T-helper 2 cell treated with Interferon-gamma antibody and Interleukin-4, amounts not matched to agents 5 μg/mL and 100 μg/mL, for 36 hours (primary cell): ENCODE measurements at places on chromosomes 3 and 15.

DNA sequence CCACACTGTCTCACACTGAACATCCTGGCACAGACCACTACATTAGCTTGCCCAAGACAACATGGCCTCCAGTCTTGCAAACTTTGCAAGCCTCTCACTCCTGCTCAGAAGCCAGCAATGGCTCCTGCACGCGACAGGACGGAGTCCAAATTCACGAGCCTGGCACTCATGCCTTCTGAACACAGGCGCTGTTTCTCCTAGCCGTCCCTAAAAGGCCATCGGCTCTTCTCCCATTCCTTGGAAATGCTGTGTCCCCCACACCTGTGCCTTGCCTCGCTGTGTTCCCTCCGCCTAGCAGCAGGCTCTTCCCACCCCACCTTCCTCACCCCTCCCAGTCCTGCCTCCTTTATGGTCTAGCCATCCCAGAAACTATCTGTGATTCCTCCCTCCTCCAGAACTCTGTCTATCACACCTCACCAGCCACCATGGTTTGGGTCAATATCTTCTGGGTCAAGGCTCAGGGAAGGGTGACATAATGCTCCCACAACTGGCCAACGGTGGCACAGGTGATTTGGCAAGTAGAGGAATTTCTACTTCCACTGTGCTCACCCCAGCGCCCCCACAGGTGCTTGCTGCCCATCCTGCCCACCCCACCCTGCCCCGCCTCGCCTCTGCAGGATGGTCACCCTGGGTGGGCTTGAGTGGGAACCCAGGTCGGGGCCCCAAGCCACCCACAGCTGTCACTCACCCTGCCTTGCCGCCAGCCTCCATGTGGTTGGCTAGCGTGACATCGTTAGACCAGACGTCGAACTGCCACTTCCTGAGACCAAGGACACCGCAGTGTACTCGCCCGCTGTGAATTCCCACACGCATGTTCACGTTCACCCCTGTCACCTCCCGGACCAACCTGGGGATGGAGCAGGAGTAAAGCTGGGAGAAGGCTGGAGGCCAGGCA lies 120.7 kb downstream of the ADCY5 start:
- no peaks in the 10 kb centered on the region for H3K36me3 ChIP-seq
- no peak overlapping the region for H3K4me3 ChIP-seq
- H3K4me1 ChIP-seq, result no peaks in the 10 kb centered on the region
- DNase-seq, result no peak
- H3K27ac ChIP-seq, result no peak overlapping the region

GRCh38 chr15:61700803-61701202 lies 359.4 kb downstream of the VPS13C start:
- H3K27me3 ChIP-seq, result peaks cover 9% of the 10 kb centered on the region
- H3K36me3 ChIP-seq, result no peaks in the 10 kb centered on the region
- no peak for DNase-seq
- H3K27ac ChIP-seq, result no peak overlapping the region
- H3K4me3 ChIP-seq, result no peak overlapping the region

DNA sequence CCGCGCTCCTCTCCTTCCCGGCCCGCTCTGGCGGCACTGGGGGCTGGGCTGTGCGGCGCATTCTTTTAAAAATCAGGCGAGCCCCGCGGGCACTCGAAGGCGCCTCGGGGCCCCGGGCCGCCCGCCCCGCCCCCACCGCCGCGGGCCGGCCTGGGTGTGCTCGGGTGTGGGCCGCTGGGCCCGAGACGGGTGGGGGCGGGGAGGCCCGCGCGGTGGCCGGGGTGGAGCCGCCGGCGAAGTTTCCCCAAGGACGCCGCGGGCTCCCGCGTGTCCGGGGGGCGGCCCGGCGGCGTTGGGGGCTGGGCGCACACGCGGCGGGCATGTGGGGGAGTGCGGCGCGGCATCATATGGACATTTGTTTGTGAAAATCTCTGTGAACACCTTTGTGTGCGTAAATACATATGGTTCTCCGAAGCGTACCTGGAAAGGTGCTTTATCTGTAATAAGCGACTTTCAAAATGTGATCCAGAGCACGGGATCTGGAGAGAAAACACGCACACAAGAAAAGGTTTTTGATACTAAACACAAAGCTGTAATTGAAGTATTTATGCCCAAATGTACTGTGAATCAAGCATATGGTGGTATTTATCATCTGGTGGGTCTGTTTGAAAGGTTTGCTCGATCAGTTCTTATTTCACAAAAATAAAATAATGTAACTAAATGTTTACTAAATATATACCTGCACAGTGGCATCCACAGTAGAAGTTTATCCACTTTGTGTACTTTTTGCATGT lies 612 bp upstream of the TBL1XR1 start:
- peaks cover 51% of the 10 kb centered on the region for H3K4me1 ChIP-seq
- H3K4me3 ChIP-seq, result peak overlapping the region; percentile 75
- DNase-seq, result no peak
- H3K36me3 ChIP-seq, result peaks cover 27% of the 10 kb centered on the region
- no peaks in the 10 kb centered on the region for H3K27me3 ChIP-seq

DNA sequence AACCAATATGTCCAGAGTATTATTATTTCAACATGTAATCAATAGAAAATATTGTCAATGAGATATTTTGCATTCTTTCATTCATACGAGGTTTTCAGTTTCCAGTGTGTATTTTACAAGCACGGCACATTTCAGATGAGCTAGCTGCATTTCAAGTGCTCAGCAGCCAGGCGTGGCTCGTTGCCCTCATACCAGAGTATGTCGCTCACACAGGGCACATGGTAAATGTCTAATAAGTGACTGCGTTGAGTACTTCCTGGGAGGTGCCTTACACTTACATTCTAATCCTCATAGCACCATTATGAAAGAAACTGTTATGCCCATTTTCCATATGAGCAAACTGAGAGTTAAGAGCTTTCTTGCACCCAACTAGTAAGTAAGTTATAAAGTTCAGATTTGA lies 47.4 kb downstream of the TMEM266 start:
- no peaks in the 10 kb centered on the region for H3K27me3 ChIP-seq
- no peak for DNase-seq
- H3K4me1 ChIP-seq, result no peaks in the 10 kb centered on the region
- no peak overlapping the region for H3K27ac ChIP-seq
- H3K4me3 ChIP-seq, result no peak overlapping the region
- H3K36me3 ChIP-seq, result no peaks in the 10 kb centered on the region

DNA sequence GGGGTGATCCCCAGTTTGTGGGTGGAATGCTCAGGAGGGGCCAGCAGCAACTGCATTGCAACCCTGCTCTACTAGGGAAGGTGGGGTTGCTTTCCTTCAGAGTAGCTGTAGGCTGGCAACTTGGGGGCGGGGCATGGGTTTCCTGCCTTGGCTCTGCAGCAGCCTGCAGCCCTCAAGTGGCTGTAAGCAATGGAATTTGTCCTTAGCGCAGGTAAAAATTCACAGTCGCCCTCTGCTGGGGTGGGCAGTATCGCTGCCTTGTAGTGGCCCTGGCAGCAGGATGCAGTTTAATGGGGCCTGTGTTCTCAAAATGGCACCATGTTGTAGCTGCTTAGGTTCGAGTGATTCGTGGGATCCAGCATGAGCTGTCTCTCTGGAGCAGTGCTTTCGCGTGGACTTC lies 29.8 kb downstream of the STT3B start:
- DNase-seq, result no peak
- H3K27me3 ChIP-seq, result no peaks in the 10 kb centered on the region
- no peak overlapping the region for H3K4me3 ChIP-seq
- H3K36me3 ChIP-seq, result peaks cover 36% of the 10 kb centered on the region

DNA sequence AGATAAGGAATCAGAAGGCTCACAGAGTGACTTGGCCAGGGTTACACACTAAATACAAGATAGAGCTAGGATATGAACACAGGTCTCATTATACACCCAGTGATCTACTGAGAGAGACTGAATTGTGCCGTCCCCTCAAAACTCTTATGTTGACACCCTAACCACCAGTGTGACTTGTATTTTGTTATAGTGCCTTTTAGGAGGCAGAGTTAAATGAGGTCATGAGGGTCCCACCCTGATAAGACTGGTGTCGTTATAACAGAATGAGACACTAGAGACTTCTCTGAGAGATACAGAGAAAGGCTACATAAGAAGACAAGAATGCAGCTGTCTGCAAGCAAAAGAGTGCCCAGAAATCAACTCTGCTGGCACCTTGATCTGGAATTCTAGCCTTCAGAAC lies 12.6 kb downstream of the KPNA1 start:
- H3K4me1 ChIP-seq, result peaks cover 31% of the 10 kb centered on the region
- peaks cover 12% of the 10 kb centered on the region for H3K36me3 ChIP-seq
- H3K27me3 ChIP-seq, result no peaks in the 10 kb centered on the region
- no peak for DNase-seq

- H3K27ac ChIP-seq, result no peak overlapping the region
- H3K36me3 ChIP-seq, result no peaks in the 10 kb centered on the region
- DNase-seq, result no peak
- H3K4me3 ChIP-seq, result no peak overlapping the region
These were observed 139.1 kb downstream of the GBE1 start for GRCh38 chr3:81622395-81622794.

DNA sequence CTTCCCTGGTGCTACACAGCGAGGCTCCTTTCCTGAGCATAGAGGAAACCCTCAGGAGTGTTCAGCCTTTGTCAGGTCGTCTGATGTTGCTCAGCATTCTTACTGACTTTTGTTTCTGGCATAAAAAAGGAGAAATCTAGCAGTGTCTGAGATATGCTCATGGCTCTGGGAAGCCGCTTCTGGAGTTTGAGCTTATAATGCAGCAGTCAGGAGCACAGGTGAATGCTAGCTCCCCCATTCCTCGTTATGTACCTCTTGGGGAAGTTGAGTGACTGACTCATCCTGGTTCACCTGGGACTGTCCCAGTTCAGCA lies 49.2 kb upstream of the MYZAP start:
- H3K27ac ChIP-seq, result no peak overlapping the region
- no peak for DNase-seq
- peaks cover 3% of the 10 kb centered on the region for H3K27me3 ChIP-seq

DNA sequence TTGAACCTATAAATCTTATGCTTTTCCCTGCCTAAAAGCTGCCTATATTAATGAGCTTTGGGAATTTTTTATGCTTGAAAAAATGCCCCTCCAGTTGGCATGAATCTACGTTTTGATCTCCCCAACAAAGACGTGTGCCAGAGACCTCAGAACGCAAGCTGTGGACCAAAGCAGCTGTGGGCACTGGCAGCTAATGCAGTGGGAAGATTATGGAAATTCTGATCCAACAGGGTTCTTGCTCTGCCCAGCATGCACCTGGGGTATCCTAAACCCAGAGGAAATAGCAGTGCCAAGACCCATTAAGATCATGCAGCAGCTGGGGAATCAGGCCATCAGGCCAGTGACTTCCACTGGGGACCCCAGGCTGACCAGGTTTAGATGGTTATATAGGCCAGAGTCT lies 423.0 kb downstream of the ZBBX start:
- H3K27me3 ChIP-seq, result no peaks in the 10 kb centered on the region
- H3K36me3 ChIP-seq, result no peaks in the 10 kb centered on the region
- DNase-seq, result no peak
- no peak overlapping the region for H3K4me3 ChIP-seq
- no peak overlapping the region for H3K27ac ChIP-seq
- H3K4me1 ChIP-seq, result no peaks in the 10 kb centered on the region

DNA sequence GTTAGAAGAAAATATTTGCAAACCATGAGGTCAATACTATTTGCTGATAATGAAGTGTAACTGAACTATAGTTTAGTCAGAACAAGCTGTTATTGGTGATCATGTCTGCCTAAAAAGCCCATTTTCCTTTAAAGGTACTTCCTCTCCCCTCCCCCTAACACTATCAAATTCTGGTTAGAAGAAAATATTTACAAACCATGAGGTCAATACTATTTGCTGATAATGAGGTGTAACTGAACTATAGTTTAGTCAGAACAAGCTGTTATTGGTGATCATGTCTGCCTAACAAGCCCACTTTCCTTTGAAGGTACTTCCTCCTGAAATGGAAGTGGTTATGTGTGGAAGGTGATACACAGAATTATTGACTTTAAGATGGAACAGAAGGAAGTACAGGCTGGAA lies 46.9 kb downstream of the PROS1 start:
- H3K36me3 ChIP-seq, result no peaks in the 10 kb centered on the region
- no peak overlapping the region for H3K27ac ChIP-seq
- H3K4me1 ChIP-seq, result no peaks in the 10 kb centered on the region
- H3K4me3 ChIP-seq, result no peak overlapping the region
- no peak for DNase-seq

DNA sequence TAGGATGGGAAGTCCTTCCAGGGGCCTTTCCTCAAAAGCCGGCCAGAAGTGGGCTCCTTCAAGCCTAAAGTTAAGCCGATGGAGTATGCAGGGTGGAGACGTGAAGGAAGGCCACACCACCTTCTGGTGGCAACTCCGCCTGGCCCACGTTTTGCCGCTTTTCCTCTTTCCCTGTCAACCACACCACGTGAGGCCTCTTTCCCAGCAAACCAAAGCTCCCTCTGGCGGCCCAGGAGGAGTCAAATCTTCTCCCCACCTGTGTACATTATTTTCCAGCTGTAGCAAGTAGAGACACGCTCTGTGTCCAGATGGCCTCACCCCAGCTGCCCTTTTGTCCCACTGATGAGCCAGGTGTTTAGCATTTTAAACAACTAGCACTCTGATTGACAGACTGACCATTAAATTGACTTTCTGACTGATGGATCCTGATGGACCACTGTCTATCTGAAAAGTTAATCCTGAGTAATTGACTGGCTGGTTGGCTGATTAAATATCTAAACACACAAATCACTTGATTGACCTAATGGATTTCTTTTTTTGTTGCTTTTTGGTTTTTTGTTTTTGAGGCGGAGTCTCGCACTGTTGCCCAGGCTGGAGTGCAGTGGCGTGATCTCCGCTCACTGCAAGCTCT lies 59.6 kb upstream of the ZBTB38 start:
- peaks cover 2% of the 10 kb centered on the region for H3K36me3 ChIP-seq
- H3K4me3 ChIP-seq, result peak overlapping the region; percentile 30
- H3K27ac ChIP-seq, result no peak overlapping the region
- H3K4me1 ChIP-seq, result peaks cover 51% of the 10 kb centered on the region

DNA sequence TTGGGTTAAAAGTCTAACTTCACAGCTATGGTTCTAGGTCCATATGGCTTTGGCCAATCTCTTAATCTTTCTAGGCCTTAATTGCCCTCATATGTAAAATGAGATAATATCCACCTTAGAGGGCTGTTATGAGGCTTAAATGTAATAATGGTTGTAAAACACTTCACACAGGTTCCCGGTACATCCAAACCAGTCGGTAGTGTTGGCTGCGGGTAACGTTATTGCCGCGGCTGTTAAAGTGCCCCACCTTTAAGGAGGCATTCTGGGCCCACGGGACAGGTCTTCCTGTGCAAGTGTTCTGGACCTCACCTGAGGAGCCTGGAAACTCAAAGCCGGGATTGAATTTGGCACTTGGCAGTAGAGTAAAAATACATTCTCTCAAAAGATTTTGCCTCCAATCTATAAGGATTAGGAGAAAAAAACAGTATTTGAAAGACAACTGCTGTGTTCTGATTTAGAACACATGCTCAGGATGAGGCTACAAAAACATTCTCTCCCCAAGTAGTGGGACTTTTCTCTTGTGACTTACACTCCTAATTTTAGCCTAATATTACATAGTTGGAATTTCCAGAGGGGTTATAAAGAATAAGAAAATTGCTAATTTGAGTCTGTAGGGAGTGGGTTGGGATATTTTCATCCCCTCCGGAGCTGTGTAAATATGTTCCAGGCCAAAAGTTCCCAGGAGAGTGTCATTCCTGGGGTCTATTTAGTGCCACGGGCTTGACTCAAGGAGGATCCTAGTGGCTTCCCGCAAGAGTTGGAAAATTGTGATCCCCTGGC lies 44.9 kb upstream of the TSEN2 start:
- no peaks in the 10 kb centered on the region for H3K36me3 ChIP-seq
- H3K27ac ChIP-seq, result no peak overlapping the region
- DNase-seq, result no peak
- no peak overlapping the region for H3K4me3 ChIP-seq
